Hepatic stellate cell (primary cell): ENCODE measurements at places on chromosomes 6 and 20.
A peak's percentile ranks its signal among the peaks of the same experiment; 100 is the strongest.

DNA sequence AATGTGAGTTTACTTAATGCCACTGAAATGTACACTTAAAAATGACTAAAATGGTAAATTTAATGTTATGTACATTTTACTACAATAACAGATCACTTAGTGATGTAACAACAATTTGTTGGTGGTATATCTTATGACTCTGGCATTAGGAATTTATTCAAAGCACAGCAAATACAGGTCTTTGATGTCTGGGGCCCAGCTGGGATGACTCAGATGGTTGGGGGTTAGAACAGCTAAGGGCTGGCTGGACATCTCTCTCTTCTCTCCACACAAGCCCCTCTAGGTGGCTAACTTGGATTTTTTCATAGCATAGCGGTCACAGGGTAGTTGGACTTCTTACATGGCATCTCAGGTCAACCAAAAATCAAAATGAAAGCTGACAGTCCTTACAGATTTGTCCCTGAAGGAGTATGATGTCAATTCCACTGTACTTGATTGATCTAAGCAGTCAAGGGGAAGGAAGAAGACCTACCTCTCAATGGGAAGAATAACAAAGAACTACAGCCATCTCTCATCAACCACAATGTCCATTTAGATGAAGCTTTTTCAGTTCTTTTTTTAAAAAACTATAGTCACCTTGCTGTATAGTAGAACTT, 37.5 kb upstream of the LCA5 start:
- DNase-seq: peak; percentile 42

DNA sequence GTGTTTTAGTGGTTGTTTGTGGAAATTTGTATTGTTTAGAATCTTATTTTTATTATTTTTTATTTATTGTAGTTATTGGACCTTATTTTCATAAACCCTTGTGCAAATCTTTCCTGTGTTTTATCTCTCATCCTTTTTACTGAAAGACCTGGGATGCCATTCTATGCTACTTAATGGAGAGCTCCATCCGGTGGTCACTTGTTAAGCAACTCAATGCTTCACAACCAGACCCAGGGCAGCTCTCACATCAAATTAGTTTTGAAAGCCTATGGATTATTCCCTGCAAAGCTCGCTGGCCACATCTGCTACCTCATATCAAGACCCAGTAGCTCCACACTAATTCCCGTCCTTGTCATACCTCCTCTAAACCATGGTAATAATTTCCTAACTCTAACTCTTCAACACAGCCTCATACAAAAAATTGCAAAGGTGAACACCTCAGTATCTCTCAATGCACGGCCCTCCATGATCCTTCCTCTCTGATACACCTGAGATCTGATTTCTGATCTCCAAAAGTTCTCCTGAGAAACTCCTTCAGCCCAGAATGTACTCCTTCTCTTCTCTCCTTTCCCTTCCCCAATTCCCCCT, 296.6 kb upstream of the MANEA start:
- DNase-seq: no peak

- DNase-seq: peak; percentile 54
Measured at GRCh38 chr20:17431621-17432364, 99.4 kb downstream of the BFSP1 start.

DNA sequence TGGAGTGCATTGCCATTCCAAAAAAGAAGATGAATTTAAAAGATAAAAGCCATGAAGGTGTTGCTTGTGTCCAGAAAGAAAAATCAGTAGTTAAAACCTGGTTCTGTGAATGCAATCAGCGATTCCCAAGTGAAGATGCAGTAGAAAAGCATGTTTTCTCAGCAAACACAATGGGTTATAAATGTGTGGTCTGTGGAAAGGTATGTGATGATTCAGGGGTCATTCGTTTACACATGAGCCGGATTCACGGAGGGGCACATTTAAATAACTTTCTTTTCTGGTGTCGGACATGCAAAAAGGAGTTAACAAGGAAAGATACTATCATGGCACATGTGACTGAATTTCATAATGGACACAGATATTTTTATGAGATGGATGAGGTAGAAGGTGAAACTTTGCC, 24.7 kb upstream of the BAG2 start:
- no peak for DNase-seq

- no peak for DNase-seq
Measured at GRCh38 chr20:35837577-35838195, 65.9 kb downstream of the PHF20 start.

DNA sequence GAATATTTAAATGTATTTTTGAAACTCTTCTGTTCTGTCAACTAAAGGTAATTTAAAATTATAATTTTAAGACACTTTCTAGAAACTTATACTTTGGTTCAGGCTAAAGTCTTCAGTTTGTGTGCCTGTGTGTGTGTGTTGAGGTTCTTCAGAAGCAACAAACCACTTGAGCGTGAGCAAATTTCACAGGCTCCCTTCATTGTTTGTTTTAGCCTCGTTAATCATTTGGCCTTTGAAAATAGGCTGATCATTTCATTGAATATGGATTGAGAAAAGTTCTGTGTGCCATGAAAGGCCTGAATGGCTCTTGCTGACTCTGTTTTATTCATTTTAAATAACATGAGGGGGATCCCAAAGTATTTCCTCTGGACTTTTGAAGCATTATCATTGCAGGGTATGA, 420.1 kb downstream of the CDKAL1 start:
- DNase-seq: no peak

DNA sequence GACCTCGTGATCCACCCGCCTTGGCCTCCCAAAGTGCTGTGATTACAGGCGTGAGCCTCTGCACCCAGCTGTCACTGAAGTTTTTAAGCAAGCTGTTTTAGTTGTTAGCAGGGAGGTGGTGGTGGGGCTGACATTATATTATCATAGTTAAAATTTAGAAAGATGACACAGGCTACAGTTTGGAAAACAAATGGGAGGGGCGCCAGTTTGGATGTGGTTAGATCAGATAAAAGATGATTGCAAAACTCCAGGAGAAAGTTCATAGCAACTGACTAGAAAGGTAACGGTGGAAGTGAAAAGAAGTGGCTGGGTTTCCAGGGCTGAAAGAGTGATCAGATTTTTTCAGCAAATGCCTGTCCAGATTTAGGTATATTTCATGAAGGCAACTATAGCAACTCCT, 311.9 kb upstream of the CITED2 start:
- no peak for DNase-seq

- no peak for DNase-seq
Measured at GRCh38 chr6:5846889-5847288, 159.8 kb downstream of the NRN1 start.

- peak; percentile 96 for DNase-seq
Measured at GRCh38 chr20:50304923-50305635, 114.4 kb downstream of the CEBPB start.

DNA sequence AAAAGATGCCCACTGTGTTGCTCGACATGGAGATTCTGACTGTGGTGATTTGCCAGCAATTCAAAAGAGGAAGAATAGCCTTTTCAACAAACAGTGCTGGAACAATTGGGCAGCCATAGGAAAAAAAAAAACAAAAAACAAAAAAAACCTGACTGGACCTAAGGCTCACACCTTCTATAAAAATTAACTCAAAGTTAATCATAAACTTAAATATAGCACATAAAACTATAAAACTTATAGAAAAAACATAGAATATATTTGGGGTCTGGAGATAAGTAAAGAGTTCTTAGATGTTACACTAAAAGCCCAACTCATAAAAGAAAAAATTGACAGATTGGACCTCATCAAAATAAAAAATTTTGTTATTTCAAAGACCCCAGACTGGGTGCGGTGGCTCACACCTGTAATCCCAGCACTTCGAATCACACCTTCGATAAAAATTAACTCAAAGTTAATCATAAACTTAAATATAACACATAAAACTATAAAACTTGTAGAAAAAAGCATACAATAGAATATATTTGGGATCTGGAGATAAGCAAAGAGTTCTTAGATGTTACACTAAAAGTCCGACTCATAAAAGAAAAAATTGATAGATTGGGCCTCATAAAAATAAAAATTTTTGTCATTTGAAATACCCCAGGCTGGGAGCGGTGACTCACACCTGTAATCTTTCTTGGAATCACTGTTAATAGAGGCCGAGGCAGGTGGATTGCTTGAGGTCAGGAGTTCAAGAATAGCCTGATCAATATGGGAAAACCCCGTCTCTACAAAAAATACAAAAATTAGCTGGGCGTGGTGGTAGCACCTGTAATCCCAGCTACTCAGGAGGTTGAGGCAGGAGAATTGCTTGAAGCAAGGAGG, 115.6 kb upstream of the FAM83B start:
- DNase-seq: no peak

- no peak for DNase-seq
Measured at GRCh38 chr20:51132279-51132678, 109.4 kb upstream of the KCNG1 start.

DNA sequence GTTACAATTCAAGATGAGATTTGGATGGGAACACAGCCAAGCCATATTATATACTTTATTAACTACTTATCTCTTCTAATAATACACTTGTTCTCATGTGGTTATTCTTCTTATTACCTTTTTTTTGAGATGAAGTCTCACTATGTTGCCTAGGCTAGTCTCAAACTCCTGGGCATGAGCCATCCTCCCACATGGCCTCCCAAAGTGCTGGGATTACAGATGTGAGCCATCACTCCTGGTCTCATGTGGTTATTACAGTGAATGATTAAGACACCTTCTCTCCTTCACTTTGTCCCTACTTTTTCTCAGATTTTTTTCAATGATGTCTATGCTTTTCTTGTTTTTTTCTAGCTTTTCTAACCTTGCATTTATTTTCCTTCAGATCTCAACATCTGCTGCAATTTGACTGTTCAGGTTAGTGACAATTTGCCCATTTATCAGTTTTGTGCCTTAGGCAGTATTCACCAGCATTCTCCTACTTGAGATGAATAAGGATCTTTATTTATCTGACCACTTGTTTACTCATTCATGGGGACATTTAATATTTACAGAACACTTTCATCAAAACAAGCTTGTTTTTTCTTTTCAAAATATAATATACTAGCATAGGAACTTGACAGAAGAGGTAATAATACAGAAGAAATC, 105.7 kb downstream of the SLC16A10 start:
- no peak for DNase-seq

GRCh38 chr6:43670623-43670986, 17.0 kb downstream of the MRPS18A start:
- DNase-seq: no peak

- no peak for DNase-seq
Measured at GRCh38 chr6:5490501-5491069, 229.3 kb downstream of the FARS2 start.

GRCh38 chr20:63140514-63141433, 75.2 kb downstream of the YTHDF1 start:
- DNase-seq: no peak

GRCh38 chr6:20335872-20336271, 65.8 kb upstream of the E2F3 start:
- DNase-seq: no peak

- DNase-seq: no peak
Measured at GRCh38 chr20:37341632-37342031, 4.3 kb upstream of the SRC start.

DNA sequence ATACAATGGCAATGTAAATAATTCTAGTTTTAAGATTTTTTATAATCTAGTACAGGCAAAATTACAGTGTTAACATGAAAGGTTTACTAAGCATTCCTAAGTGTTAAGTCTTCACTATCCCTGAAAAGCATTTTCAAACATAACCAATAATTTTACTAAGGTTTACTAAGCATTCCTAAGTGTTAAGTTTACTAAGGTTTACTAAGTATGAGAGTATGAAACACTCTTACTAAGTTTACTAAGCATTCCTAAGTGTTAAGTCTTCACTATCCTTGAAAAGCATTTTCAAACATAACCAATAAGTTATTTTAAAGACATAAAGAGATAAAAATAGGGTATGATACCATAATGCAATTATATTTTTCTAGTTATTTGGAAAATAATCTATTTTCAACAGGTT, 82.6 kb downstream of the PRSS35 start:
- DNase-seq: no peak

- no peak for DNase-seq
Measured at GRCh38 chr6:165967810-165968407, 199.7 kb downstream of the TBXT start.

- no peak for DNase-seq
Measured at GRCh38 chr20:44696315-44696714, 18.9 kb upstream of the CCN5 start.

DNA sequence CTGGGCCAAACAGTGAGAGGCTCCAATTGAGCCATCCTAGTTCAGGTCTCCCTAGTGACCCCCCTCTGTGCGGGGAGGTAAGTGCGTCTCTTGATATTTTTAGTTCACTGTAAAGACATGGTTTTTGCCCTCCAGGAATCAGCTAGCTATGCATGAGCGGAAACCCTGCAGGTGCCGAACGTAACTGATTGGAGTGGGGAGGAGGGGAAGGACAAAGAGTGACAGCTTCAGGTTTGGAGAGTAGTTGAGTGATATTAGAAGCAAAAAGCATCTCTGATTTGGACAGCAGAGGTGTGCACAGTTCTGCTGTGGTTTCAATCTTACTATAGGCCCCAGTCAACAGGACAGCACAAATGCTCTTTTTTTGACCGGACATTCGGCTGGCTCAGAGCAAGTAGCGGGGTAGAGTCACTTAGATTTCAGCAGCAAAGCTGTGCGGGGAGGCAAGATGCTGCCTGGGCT, 31.8 kb downstream of the TBC1D7 start:
- no peak for DNase-seq

DNA sequence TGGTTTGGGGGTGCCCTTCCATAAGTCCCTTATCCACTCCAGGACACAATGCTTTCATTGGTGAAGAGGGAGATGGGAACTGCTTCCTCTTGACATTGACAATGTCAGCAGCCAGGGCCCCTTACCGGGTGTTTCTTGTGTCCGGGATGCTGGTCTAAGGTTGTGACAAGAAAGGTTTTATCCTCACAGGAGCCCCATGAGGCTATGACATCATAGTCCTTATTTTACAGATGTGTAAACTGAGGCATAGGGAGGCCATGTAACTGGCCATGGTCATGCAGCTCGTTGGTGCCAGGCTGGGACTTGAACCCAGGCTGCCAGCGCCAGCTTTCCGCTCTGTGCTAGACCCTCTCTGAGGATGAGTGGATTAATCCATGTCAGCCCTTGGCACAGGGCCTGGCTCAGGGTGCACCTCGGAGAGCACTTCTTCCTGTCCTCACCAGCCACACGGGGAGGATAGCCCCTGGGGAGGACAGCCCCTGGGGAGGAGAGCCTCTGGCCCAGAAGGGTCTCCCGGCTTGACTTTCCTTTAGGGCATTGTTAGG, 157.3 kb downstream of the SYCP2 start:
- DNase-seq: no peak

GRCh38 chr20:12175538-12175937, 257.8 kb downstream of the BTBD3 start:
- no peak for DNase-seq

DNA sequence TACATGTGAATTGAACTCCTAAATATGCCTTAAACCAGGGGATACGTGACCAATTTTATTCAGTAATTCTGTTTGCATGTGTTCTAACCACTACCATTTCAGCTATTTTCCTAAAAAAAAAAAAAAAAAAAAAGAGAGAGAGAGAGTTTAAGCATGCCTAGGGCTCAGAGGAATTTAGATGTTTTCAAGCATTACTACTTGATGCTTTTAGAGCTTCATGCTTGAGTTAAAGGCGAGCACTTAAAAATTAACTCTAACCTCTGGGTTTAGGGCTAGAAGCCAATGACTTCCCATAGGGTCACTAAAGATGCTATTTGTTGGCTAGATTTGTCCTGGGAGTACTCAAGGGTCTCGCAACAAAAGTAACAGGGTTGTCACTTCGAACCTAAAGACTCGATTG, 217.7 kb downstream of the ATXN1 start:
- DNase-seq: peak; percentile 9
